ENCODE measurements at places on chromosomes 2 and 18.

GRCh38 chr2:68971591-68972231 lies 2.7 kb upstream of the GKN1 start:
- no peak for DNase-seq

DNA sequence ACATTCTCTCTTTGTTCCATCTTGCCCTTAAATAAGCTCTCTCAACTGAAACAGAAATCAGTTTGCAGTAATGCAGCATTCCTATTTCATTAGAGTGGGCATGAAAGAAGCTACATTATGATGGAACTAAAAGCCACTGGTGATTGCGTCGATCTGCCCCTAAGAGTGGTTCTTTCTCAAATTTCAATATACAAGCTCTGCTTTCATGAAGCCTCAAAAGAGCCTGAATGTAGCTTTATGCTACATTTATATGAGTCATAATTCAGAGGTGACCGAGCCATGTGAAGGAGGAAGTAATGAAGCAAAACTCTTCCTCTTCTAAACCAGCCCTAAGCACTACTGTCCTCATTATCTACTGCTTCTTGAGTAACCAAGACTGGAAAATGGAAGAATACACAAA lies 64.8 kb upstream of the CYTIP start:
- no peak for DNase-seq

DNA sequence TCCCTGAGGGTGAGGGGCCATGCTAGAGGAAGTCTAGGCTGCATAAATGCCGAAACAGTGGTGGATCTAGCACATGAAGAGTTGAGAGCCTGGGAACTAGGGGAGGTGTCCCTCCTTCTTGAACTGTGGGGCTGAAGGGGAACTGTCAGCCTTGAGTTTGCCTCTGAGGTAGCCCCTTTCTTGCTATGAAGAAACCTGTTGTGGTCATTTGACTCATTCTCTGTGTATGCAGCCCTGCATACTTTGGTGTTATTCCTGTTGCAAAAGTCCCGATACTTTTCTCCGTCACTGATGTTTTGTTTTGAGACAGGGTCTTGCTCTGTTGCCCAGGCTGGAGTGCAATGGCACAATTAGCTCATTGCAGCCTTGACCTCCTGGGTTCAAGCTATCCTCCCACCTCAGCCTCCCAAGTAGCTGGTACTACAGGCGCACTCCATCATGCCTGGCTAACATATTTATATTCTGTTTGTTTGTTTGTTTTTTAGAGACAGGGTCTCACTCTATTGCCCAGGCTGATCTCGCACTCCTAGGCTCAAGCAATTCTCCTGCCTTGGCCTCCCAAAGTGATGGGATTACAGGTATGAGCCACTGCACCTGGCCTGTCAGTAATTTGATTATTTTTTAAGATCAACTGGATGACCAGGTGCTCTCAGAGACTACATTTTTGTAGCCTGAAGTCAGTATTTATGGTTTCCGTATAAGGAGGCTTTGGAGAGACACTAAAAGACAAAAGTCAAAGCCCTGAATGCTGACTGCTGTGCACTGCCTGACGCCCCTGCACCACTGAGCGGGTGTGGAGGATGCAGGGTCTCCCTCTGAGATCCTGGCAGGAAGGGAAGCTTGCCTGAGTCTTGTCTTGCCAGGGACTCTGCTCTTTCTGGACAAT lies 126.0 kb upstream of the MSH6 start:
- DNase-seq = no peak

- DNase-seq = no peak
Observed at GRCh38 chr18:55861266-55861665, 273.3 kb upstream of the TCF4 start.

DNA sequence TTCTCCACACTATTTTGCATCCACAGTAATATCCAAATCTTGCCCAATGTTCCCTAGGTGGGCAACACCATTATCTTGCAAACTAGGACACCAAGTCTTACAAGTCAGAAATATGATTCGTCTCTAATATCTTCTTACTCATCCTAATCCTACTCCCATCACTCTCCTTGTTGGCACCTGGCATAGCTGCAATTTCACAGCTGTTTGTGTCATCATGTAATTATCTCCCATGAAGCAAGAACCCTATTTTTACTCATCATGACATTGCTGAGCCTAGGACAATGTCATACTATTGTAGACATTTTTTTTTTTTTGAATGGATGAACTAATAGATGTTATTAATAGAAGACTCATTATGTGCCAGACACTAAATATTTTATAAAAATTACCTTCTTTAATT lies 91.3 kb upstream of the CCDC141 start:
- no peak for DNase-seq

All from large intestine (tissue), 12 donors.